ENCODE measurements at places on chromosomes 6 and 20. TPM values are rescaled to one million over a fixed set of nuclear protein-coding genes. Genes with fewer than 3 reads are reported as not detected.

DNA sequence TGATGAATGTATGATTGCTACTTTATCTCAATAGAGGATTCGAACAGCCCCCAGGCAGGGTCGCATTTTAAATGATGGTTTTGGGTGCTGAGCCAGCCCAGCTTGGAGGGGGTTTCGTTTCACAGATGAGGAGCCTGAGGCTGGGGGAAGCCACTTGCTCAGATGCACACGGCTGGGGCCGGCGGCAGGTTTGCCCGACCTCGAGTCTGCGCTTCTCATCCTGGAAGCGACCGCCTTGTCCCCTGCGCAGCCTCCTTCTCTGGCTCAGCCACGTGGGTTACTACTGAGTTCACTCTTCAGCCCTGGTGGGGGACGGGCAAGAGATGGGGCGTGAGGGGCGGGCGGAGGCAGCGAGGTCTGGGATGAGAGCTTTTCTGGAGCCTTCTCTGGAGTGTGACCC is 25.3 kb downstream of the NTSR1 start:
- no peak for DNase-seq

- DNase-seq = no peak
Observed at GRCh38 chr6:105227295-105227767, 47.5 kb upstream of the POPDC3 start.

DNA sequence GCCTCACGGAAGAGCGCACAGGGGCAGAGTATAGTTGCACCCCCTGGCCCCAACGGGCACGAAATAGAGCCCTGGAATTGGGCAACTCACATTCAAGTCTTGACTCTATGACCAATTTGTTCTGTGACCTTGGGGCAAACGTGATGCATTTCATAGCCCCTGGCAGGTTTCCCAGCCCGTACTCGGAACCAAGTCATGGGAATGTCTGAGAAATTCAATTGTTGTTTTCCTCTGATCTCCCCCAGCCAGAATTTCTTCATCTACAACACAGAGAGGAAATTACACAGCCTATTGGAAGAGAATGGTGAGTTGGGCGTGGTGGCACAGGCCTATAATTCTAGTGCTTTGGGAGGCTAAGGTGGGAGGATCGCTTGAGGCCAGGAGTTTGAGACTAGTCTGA is 322.3 kb upstream of the SULF2 start:
- DNase-seq = no peak

C6orf132 gene
- total RNA-seq = 1.5 TPM

Data from HepG2 (cell line).